Astrocyte (in vitro differentiated cells and primary cell): ENCODE measurements at places on chromosomes 4 and X. TPM values are rescaled to one million over a fixed set of nuclear protein-coding genes. Genes with fewer than 3 reads are reported as not detected.
A peak's percentile ranks its signal among the peaks of the same experiment; 100 is the strongest.

GRCh38 chr4:187995322-187996207 is at the start of gene ZFP42:
Gene ZFP42, plus strand, starts transcription at chr4:187995771. Its CDS starts 7,037 bp downstream, at chr4:188002808.
- H3K36me3 ChIP-seq: peaks cover 2% of the 10 kb centered on the region
- DNase-seq: no peak
- no peak within 1 kb of the TSS for H3K27ac ChIP-seq
- H3K4me3 ChIP-seq: no peak within 1 kb of the TSS
- no peaks in the 10 kb centered on the region for H3K4me1 ChIP-seq

DNA sequence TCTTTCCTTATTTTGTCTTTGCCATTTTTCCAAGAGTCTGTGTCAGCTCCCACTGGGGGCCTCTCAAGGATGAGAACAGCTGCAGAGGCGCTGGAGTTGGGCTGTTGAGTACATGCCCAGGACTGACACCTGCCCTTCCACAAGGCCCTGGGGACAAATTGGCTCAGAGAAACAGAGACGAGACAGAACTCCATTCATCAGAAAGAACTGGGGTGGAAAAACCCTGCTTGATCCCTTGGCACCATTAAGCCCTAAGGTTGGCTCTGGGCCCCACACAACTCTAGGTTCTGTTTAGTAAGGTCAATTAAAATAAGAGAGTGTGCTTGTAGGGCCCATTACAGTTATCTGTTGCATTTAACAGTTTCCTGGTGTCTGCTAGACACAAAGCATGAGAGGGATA is 63.6 kb downstream of the DCX start:
- DNase-seq: no peak
- no peaks in the 10 kb centered on the region for H3K4me1 ChIP-seq
- no peak overlapping the region for H3K4me3 ChIP-seq
- H3K27me3 ChIP-seq: no peaks in the 10 kb centered on the region
- H3K36me3 ChIP-seq: no peaks in the 10 kb centered on the region

- H3K36me3 ChIP-seq: no peaks in the 10 kb centered on the region
- H3K27me3 ChIP-seq: no peaks in the 10 kb centered on the region
- no peaks in the 10 kb centered on the region for H3K4me1 ChIP-seq
- no peak for DNase-seq
- peak overlapping the region; percentile 67 for H3K27ac ChIP-seq
Observed at GRCh38 chrX:55057675-55058249, 17.1 kb upstream of the PAGE2B start.

- no peaks in the 10 kb centered on the region for H3K4me1 ChIP-seq
- H3K4me3 ChIP-seq: no peak overlapping the region
- H3K36me3 ChIP-seq: no peaks in the 10 kb centered on the region
- H3K27ac ChIP-seq: no peak overlapping the region
- no peaks in the 10 kb centered on the region for H3K27me3 ChIP-seq
Observed at GRCh38 chr4:155304375-155304774, 72.4 kb downstream of the MAP9 start.

GRCh38 chr4:61401771-61402170 is 201.6 kb downstream of the ADGRL3 start:
- H3K27me3 ChIP-seq: no peaks in the 10 kb centered on the region
- no peak overlapping the region for H3K4me3 ChIP-seq
- no peaks in the 10 kb centered on the region for H3K4me1 ChIP-seq
- H3K27ac ChIP-seq: no peak overlapping the region
- no peaks in the 10 kb centered on the region for H3K36me3 ChIP-seq

DNA sequence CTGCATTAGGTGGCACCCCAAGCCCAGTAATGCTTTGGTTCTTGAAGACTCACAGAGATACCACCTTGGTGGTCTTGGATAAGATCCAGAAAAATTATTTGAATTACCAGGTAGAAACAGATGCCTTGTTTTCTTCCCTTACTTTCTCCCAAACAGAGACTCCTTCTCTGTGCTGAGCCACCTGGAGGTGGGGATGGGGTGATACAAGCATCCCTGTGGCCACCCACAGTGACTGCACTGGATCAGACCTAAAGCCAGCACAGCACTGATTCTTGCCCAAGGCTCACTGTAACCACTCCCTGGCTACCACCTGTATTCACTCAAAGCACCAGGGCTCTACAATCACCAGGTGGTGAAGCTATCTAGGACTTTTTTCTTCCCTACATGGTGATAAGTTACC is 156.8 kb downstream of the TEX13A start:
- H3K27ac ChIP-seq: no peak overlapping the region
- no peaks in the 10 kb centered on the region for H3K4me1 ChIP-seq
- H3K4me3 ChIP-seq: no peak overlapping the region
- no peaks in the 10 kb centered on the region for H3K27me3 ChIP-seq
- no peak for DNase-seq

Gene REELD1
- not detected in 2 replicates for total RNA-seq

Gene CENPE
- 3.7 and 5.6 TPM in 2 replicates for total RNA-seq
